ENCODE measurements at places on chromosomes 3 and 15.

- no peak for DNase-seq
Measured at GRCh38 chr3:31777887-31778286, 203.2 kb downstream of the OSBPL10 start.

- DNase-seq = no peak
Measured at GRCh38 chr3:109545746-109546145, 208.4 kb upstream of the DPPA4 start.

GRCh38 chr3:52350416-52350815, 34.3 kb downstream of the DNAH1 start:
- DNase-seq = no peak

- DNase-seq = no peak
Measured at GRCh38 chr3:134059671-134060560, 30.2 kb upstream of the SLCO2A1 start.

DNA sequence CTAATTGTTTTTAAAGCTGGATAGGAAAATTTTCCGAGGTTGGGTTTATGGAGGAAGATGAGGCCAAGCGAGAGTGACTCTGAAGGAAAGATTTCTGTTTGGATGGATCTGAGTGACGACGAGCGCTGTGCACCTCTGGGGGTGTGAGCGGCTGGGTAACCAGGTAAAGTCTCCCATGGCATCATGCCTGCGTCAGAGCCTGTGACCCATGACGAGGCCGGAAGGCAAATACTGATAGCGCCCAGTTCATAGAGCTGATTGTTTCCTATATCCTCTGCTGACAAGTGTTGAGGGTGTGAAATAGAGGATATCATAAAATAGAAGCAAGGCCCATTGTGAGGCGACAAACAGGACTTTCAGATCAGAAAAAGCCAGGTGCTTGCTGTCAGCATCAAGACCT, 33.7 kb upstream of the MAGEF1 start:
- no peak for DNase-seq

DNA sequence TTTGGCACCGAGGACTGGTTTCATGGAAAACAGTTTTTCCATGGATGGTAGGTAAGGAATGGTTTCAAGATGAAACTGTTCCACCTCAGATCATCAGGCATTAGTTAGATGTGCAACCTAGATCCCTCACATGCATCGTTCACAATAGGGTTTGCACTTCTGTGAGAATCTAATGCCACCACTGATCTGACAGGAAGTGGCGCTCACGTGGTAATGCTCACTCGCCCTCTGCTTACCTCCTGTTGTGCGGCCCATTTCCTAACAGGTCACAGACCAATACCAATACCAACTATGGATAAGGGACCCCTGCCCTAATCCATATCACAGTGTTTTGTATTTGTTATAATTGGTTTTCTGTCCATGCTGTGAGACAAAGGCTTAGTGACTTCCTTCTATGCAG, 58.9 kb downstream of the SLMAP start:
- DNase-seq = peak; percentile 9

DNA sequence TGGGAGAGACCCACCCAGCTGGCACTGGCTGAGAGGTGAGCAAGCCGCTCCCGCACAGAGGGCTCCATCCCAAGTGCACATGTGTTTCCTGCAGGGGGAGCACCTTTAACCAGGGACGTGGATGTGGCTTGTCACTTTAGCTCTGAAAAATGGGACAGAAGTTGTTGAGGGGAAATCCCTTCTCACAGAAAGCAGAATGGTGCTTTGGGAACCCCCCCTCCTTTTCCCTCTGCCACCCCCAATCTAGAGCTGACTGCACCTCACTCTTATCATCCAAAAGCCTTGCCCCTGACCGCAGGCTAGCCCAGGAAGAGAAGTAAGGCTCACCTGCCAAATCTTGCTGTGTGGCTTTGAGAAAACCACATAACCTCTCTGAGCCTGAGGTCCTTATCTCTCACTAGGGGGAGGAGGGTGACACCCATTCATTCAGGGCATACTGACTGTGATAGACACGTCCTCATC, 77.9 kb downstream of the RPN1 start:
- DNase-seq = no peak

- DNase-seq = no peak
Measured at GRCh38 chr3:148162132-148162531, 535.6 kb upstream of the AGTR1 start.

GRCh38 chr3:147119346-147119745, 287.0 kb downstream of the ZIC4 start:
- DNase-seq = no peak

DNA sequence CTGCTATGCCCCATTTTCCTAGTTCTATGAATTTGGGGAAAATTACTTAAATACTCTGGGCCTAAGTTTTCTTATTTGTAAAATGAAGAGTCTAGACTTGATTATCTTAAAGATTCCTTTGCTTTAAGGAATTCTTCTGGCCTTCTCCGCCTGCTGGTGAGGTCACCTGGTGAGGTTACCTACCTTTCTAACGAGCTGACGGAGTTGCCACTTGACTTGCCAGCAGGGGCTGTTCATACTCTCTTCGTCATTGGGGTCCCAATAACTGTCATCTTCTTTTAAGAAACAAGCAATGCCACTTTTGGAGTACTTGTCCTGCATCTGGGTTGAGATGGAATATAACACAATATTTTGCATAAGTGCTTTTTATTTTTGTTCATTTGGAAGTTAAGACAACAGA, 8.6 kb downstream of the TNFSF10 start:
- no peak for DNase-seq

Data from stimulated activated naive CD4-positive, alpha-beta T cell (primary cell).